Activated naive CD8-positive, alpha-beta T cell treated with anti-CD3 and anti-CD28 coated beads for 36 hours (primary cell): ENCODE measurements at places on chromosomes 13 and 19. TPM values are rescaled to one million over a fixed set of nuclear protein-coding genes. Genes with fewer than 3 reads are reported as not detected.

ZNF878 gene
- total RNA-seq, result 1.1 TPM

DNA sequence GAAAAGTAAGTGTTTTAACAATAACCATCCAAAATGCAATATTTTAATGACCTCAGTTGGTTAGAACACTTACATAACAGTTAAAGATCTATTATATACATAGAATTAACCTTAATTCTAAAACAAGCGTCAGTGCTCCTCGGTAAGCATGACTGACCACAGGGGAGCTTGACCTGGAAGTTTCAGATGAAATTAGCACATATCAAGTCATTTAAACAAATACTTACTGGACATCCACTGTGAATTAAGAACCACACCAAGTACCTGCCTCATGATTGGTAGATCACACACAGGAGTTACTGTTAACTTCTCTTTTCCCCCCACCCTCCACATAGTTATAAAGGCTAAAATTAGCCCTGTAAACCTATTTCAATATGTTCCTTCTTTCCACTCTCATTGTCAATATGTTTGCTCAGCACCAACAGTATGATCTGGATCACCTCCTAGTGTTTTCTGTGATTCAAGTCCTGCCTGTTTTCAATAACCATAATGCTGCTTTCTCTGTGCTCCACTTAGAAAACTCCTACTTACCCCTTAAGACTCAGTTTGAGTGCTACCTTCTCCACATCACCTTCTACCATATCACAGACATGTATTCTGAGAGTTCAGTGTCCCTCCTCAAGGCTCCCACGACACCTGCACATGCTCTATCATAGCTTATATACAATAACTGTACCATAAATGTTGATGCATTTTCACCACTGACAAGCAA, 209.0 kb downstream of the VWA8 start:
- no peaks in the 10 kb centered on the region for H3K4me1 ChIP-seq
- no peak for DNase-seq
- H3K27me3 ChIP-seq, result no peaks in the 10 kb centered on the region
- peaks cover 62% of the 10 kb centered on the region for H3K36me3 ChIP-seq
- H3K4me3 ChIP-seq, result no peak overlapping the region

DNA sequence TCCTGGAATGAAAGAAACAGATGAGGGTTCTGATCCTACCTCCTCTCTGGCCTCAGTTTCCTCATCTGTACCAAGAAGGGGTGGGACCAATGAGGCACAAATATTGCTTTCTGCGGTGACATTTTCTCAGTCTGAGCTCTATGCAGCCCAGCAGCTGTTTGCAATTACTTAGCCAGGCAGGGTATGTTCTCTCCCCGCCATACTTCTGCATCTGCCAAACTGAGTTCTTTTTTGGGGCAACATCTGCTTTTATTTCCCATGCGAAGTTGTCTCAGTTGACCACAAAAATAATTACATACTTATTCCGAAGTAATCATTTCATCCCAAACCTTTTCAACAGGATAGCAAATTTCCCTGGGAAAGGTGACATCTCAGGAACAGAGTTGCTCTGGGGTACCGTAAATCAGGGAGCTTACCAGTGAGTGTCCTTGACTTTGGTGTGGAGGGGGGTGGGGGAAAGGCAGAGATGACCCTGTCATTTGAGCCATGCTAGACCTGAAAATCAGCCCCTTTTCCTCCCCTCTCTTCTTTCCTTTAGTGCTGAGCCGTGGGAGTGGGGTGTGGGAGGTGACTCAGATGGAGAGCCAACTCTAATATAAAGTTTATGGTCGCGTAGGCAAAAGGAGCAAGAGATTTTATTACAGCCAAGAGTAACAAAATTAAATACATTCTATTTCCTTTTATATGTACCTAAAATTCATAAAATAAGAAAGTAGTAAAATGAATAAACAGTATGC, 165.7 kb upstream of the KL start:
- no peak for DNase-seq
- no peaks in the 10 kb centered on the region for H3K27me3 ChIP-seq
- H3K36me3 ChIP-seq, result no peaks in the 10 kb centered on the region
- peaks cover 8% of the 10 kb centered on the region for H3K4me1 ChIP-seq
- no peak overlapping the region for H3K27ac ChIP-seq

DNA sequence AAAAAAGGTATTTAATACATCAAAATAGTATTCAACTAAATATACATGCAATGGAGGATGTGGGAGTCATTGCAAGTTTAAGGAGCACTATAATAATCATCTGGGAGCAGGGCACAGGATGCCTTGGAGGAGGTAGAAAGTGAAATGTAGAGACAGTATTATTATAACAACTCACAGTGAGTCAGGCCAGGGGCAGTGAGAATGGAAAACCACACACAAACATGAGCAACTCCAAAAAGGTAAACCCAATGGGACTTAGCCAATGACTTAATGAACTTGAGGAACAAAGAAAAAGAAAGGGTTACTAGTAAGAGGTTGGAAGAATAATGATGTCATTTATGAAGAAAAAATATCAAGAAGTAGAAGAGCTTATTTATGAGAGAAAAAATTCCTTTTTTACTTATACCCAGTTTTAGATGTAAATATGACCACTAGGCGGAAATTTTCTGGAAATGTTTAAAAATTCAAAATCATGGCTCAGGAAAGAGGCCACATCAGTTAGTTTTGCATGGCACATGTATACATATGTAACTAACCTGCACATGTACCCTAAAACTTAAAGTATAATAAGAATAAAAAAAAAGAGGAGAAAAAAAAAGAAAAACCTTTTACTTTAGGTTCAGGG, 389.3 kb downstream of the SUCLA2 start:
- H3K27ac ChIP-seq, result no peak overlapping the region
- no peak overlapping the region for H3K4me3 ChIP-seq
- H3K27me3 ChIP-seq, result peaks cover 7% of the 10 kb centered on the region
- no peak for DNase-seq
- H3K4me1 ChIP-seq, result no peaks in the 10 kb centered on the region
- H3K36me3 ChIP-seq, result no peaks in the 10 kb centered on the region

GRCh38 chr13:51397262-51397941, 55.4 kb downstream of the INTS6 start:
- H3K27me3 ChIP-seq, result no peaks in the 10 kb centered on the region
- no peak overlapping the region for H3K4me3 ChIP-seq
- no peak for DNase-seq
- H3K4me1 ChIP-seq, result peaks cover 36% of the 10 kb centered on the region
- peaks cover 40% of the 10 kb centered on the region for H3K36me3 ChIP-seq

MAMSTR gene
- total RNA-seq, result 0.41 TPM

DNA sequence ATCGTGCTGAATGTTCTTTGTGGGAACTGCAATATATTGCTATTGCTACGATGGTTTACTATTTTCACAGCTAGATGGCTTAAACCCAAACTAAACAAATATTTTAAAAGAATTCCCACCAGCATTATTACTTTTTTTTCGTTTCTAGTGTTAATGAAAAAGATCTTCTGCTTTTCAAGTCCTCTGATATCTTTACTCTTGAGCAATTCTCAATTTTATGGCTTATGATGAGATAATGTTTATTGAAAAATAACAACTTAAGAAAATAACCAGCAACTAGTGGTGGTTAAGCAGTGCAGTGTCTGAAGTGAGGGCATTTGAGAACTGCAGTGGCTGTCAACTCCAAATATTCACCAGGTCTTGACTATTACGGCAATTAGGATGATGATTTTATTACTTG, 360.4 kb downstream of the ENOX1 start:
- H3K27ac ChIP-seq, result no peak overlapping the region
- no peaks in the 10 kb centered on the region for H3K36me3 ChIP-seq
- no peak overlapping the region for H3K4me3 ChIP-seq
- H3K4me1 ChIP-seq, result no peaks in the 10 kb centered on the region
- no peak for DNase-seq

FCGBP gene
- 7.0 TPM for total RNA-seq

- H3K4me3 ChIP-seq, result no peak overlapping the region
- H3K4me1 ChIP-seq, result peaks cover 17% of the 10 kb centered on the region
- peak; percentile 78 for DNase-seq
- H3K36me3 ChIP-seq, result peaks cover 41% of the 10 kb centered on the region
- H3K27me3 ChIP-seq, result no peaks in the 10 kb centered on the region
Observed at GRCh38 chr19:45615795-45616703, 14.0 kb upstream of the GPR4 start.

- H3K27ac ChIP-seq, result no peak overlapping the region
- H3K4me1 ChIP-seq, result no peaks in the 10 kb centered on the region
- no peak overlapping the region for H3K4me3 ChIP-seq
- no peaks in the 10 kb centered on the region for H3K27me3 ChIP-seq
Observed at GRCh38 chr13:22468045-22468444, 712.7 kb upstream of the SGCG start.

DNA sequence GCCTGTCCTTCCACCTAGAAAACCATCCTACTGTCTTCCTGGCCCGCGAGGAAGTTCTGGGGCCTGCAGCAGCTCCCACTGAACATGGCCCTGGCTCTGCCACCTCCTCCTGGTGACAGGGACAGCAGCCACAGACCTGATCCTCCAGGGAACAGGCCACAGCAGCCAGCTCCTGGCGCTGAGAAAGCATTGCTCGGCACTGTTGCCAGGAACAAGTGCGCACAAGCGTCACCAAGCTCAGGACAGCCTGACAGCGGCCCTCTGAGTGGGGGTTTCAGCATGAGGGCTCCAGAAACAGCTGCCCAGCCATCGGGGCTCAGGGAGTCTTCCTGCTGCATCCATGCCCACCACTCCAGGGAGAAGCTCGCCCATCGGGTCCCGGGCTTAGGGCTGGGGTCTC, 21.9 kb downstream of the AP3D1 start:
- no peak overlapping the region for H3K4me3 ChIP-seq
- no peak for DNase-seq
- peaks cover 9% of the 10 kb centered on the region for H3K36me3 ChIP-seq
- H3K27me3 ChIP-seq, result no peaks in the 10 kb centered on the region

- H3K36me3 ChIP-seq, result peaks cover 28% of the 10 kb centered on the region
- peak overlapping the region; percentile 100 for H3K27ac ChIP-seq
- H3K4me3 ChIP-seq, result peak overlapping the region; percentile 99
- peaks cover 29% of the 10 kb centered on the region for H3K4me1 ChIP-seq
- DNase-seq, result no peak
- no peaks in the 10 kb centered on the region for H3K27me3 ChIP-seq
Observed at GRCh38 chr13:26221399-26221720, 754 bp downstream of the RNF6 start.

GRCh38 chr19:7961920-7962626, 18.6 kb upstream of the TIMM44 start:
- H3K36me3 ChIP-seq, result peaks cover 4% of the 10 kb centered on the region
- no peak for DNase-seq
- no peak overlapping the region for H3K4me3 ChIP-seq
- no peaks in the 10 kb centered on the region for H3K27me3 ChIP-seq
- no peak overlapping the region for H3K27ac ChIP-seq
- no peaks in the 10 kb centered on the region for H3K4me1 ChIP-seq

- no peaks in the 10 kb centered on the region for H3K27me3 ChIP-seq
- no peak overlapping the region for H3K4me3 ChIP-seq
- no peaks in the 10 kb centered on the region for H3K4me1 ChIP-seq
- no peaks in the 10 kb centered on the region for H3K36me3 ChIP-seq
- DNase-seq, result no peak
Observed at GRCh38 chr13:64099994-64100393, 2684.3 kb upstream of the PCDH20 start.

- H3K4me3 ChIP-seq, result no peak overlapping the region
Observed at GRCh38 chr19:35109395-35110112, 6.1 kb upstream of the FXYD3 start.

- no peak overlapping the region for H3K4me3 ChIP-seq
- peaks cover 1% of the 10 kb centered on the region for H3K36me3 ChIP-seq
- H3K4me1 ChIP-seq, result no peaks in the 10 kb centered on the region
- no peak for DNase-seq
- H3K27me3 ChIP-seq, result no peaks in the 10 kb centered on the region
Observed at GRCh38 chr13:100497389-100497788, 91.2 kb downstream of the GGACT start.

ZMYM5 gene
- total RNA-seq, result 13.7 TPM

TTYH1 gene
- 0.98 TPM for total RNA-seq

GRCh38 chr13:92187378-92187989, 789.1 kb downstream of the GPC5 start:
- H3K36me3 ChIP-seq, result no peaks in the 10 kb centered on the region
- H3K4me1 ChIP-seq, result no peaks in the 10 kb centered on the region
- H3K27me3 ChIP-seq, result no peaks in the 10 kb centered on the region
- H3K4me3 ChIP-seq, result no peak overlapping the region

GRCh38 chr19:14565765-14566711, 5.8 kb downstream of the NDUFB7 start:
- peaks cover 21% of the 10 kb centered on the region for H3K4me1 ChIP-seq
- H3K4me3 ChIP-seq, result no peak overlapping the region
- H3K27ac ChIP-seq, result no peak overlapping the region
- peaks cover 12% of the 10 kb centered on the region for H3K36me3 ChIP-seq
- DNase-seq, result no peak

DNA sequence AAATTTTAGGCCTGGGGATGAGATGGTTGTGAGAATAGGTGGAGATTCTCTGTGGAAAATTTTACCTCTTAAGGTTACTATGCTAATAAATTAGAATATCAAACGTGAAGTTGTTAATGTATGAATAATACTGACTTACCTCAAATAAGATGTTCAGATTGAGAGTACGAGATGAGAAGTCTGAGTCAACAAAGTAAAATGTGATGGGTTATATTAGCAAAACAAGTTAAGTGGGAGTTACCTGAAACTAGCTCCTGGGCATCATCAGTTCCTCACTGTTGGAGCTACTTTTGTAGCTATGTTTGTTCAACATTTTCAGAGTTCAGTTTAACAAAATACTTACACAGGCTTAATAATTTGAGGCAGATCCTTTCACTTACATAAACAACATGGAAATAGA, 108.6 kb downstream of the PIBF1 start:
- no peaks in the 10 kb centered on the region for H3K27me3 ChIP-seq
- H3K4me3 ChIP-seq, result no peak overlapping the region
- DNase-seq, result no peak
- no peak overlapping the region for H3K27ac ChIP-seq

DNA sequence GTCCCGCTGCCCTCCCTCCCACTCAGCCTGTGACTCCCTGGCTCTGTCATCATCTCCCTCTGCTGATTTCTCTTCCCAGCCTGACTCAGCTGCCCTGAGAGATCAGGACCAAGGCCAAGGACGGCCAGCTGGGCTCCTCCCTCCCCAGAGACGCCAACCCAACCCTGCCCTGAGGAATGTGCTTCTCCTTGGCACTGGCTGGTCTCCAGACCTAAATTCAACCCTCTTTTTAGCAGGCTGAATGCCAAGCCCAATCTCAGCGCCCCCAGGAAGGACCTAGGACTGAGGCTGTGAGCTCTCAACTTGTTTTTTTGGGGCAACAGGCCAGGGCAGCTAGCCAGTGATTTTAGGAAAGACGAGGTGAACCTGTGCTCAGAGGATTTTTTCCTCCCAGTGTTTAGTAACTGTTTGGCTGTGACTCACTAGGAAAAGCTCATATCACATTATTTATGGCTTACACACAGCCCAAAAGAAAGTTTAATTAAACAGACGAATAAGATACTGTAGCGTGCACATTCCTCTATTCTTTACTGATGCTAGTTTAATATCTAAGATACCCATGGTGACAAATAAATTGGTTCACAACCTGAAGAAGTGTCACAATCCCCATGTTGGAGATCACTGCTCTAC, 7.4 kb upstream of the IGFL1 start:
- no peak overlapping the region for H3K4me3 ChIP-seq
- no peaks in the 10 kb centered on the region for H3K36me3 ChIP-seq
- H3K4me1 ChIP-seq, result no peaks in the 10 kb centered on the region
- no peak overlapping the region for H3K27ac ChIP-seq
- peaks cover 69% of the 10 kb centered on the region for H3K27me3 ChIP-seq
